Non-pigmented ciliary epithelial cell (primary cell): ENCODE measurements at places on chromosomes 2 and 18.

DNA sequence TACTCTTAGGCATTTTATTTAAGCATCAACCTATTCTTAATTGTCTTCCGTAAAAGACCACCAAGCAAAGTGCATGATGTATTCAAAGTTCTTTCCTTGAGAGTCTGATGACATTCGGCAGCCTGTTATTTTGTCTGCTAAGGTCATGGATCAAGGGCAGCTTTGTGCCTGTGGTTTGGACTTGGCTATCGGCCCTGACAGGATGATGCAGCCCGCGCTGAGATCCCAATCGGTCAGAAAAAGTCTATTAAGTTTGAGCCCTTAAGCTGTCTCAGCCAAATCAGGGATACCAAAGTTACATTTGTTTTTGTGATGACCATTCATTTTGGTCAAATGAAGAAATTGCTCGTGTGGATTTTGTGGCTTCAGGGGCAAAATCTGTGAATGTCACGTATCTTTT is 718.9 kb upstream of the FANCL start:
- DNase-seq, result no peak

DNA sequence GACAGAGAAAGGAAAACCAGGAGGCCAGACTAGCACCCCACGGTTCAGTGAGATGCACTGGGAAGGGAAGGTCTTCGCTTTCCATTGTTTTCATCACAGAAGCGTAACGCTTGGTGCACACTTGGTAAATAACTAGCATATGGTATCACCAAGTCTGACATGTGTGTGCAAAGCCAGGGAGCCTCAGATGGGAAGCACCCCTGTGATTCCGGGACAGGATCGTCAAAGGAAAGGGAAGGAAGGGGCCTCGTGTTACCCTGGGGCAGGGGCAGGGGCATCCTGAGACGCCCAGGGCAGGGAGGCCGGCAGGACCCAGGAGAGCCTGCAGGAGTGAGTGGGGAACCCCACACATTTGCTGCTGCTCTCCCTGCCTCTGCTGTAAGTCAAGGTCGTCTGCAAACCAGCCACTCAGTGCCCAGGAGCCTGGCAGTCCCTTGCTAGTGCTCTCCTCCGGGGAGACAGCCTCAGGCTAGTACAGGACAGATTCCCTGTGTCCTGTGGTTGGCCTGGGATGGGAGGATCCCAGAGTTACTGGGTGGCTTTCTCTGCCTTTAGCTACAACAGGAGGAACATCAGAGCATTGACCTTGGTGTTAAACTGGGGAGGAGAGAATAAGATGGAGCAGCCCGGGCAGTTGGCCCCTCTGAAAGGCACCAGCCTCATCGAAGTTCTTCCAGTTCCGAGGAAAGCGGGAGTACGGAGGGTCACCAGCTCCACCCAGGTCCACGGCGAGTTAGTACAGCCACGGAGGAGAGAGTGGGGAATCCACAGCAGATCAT is 192.5 kb downstream of the NDUFA10 start:
- DNase-seq, result no peak

GRCh38 chr2:143132355-143132754 is 3.1 kb downstream of the ARHGAP15 start:
- no peak for DNase-seq

- DNase-seq, result no peak
Observed at GRCh38 chr2:237066396-237066795, 19.3 kb upstream of the COPS8 start.

- DNase-seq, result no peak
Observed at GRCh38 chr18:42644729-42645131, 470.8 kb downstream of the RIT2 start.

DNA sequence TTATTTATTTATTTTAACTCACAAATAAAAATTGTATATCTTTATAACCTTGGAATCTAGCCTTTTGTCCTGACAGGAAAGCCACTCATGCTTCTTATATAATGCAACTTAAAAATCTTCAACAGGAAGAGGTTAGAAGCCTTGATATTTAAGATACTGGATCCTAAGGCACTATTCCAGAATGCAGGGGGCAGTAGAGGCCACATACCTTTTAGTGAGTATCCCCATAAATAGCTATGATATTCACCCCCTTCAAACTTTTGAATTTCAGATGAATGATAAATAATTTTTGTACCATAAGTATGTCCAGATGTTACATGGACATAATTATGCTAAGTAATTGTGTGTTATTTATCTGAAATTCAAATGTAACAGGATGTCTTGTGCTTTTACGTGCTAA is 592.7 kb upstream of the VRK2 start:
- DNase-seq, result no peak

GRCh38 chr2:104641786-104642185 is 212.1 kb upstream of the POU3F3 start:
- DNase-seq, result no peak

DNA sequence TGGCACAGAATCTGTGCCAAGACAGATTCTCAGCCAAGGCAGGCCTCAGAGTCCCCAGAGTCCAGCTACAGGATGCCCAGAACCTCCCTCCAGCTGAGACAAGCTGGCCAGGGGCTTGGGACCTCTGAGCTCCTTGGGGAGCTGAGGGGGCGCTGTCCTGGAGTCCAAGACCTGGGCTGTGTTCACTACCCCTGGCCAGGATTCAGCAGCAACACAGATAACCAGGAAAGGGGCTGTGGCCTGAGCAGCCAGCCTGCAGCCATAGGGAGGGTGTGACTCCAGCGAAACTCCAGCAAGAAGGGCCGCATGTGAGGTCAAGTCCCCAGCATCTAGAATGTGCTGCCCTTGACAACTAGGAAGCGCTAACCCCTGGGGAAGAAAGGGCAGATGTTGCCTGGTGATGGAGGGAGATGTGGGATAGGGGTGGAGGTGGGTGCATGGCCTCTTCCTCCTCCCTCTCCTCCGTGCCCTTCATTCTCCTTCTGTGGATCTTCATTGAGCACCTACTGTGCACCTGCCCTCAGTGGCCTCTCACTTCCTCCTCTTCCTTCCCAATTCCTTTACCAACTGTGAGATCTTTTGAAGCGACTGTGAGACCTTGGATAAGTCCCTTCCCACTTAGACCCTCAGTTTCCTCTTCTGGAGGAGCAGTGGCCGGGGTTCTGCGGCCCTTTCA is 7.7 kb upstream of the ARID5A start:
- DNase-seq, result no peak
